ENCODE measurements at places on chromosomes 13 and 19.

DNA sequence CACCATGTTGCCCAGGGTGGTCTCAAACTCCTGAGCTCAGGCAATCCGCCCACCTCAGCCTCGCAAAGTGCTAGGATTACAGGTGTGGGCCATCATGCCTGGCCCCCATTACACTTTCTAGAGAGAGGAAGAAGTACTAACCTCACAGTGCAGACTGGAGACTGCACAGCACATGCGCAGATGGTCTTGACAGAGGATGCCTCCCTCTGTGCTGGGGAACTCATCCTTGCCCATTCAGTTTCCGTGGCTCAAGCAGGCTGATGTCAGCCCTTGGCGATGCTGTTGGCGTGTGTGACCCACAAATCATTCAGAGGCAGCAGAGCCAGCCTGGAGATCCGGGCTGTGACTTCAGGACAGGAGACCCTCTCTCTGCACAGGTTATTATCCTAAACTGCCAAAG is 14.6 kb upstream of the FFAR2 start:
- DNase-seq: no peak

DNA sequence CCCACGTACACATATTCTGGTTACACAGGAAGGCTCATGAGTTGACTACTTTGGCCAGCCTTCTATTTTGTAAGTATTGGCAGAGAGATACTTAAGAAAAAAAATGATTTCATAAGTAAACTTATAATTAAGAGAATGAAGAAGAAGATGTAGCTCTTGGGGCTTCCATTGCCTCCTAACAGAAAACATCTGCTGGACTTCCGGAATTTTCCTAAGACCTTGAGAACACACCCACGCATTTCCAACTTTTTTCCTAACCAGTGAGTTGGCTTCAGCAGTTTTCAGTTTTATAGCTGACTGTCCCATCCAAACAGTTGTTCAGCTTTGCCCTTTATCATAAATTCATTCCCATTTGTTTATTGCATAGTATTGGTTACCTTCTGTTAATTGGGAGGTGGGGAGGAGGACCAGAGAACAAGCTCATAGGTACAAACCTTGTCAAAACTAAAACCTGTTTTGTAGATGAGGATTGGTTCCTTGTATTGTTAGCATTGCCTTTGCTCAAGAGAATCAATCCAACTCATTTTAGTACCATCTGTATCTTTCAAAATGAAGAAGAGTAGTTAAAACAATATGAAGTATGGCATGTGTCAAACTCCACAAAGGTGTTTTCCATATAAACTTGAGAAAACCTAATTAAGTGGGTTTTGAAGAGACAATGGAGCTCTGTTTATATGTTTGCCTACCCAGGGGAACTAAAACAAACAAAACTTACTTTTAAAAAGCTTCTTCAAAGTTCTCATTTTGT is 93.9 kb downstream of the COL4A2 start:
- no peak for DNase-seq

DNA sequence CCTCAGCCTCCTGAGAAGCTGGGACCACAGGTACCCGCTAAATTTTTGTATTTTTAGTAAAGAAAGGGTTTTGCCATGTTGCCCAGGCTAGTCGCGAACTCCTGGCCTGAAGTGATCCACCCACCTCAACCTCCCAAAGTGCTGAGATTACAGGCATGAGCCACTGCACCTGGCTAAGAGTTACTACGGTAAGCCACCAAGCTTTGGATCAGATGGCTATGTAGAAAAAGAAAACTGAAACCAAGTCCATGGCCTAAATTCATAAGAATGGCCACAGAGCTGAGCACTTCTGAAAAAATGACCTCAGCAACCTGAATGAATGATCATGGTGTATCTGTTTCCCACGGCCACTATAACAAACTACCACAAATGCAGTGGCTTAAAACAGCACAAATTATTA is 9.4 kb downstream of the OPA3 start:
- DNase-seq: no peak

- peak; percentile 10 for DNase-seq
Observed at GRCh38 chr13:114102521-114103288, 29.7 kb downstream of the RASA3 start.

DNA sequence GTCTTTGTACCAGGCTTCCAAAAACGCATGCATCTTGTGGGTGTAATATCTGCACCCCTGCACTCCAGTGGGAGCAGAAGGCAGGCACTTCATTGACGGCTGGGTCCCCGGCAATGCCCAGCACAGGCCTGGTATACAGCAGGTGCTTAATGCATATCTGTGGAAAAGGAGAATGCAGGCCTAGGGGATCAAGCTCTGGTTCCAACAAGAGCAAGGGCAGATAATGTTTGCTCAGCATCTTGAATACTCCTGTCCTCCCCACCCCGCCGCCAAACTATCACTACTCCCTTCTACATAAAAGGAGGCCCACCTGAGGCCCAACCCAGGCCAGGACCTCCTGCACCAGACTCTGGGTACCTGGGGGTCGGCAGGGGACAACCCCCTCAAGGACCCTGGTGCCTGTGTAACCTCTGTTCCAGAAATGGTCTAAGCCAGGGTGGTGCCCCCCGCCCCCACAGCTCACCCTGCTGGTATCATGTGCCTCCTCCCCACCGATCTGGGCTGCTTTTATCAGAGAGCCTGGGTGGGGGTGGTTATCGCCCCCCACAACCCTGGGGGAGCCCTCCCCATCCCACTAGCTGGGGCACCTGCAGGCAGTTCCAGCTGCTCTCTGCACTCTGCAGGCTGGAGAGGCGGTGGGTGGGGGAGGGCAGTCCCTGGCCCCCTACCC is 4.8 kb downstream of the KLF16 start:
- no peak for DNase-seq

- DNase-seq: peak; percentile 68
Observed at GRCh38 chr13:99227909-99228688, 27.4 kb downstream of the UBAC2 start.

DNA sequence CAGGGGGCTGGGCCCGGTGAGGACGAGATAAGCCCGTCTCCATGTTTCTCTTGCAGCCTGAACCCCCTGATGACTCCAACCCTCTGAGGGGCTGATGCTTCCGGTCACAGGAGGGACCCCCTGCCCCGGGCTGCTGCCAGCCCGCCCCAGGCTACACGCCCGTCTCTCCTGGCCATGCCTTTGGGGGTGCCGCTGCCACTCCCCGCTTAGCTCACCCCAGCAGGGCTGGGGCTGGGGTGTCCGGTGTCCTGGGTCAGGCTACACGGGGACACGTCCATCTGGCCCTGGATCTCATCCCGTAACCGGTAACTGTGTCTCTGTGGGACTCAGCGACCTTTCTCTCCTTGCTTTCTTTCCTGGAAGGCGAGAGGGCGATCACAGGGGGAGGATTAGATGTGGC is 40.8 kb downstream of the GADD45B start:
- DNase-seq: no peak

- no peak for DNase-seq
Observed at GRCh38 chr13:33264620-33264978, 21.0 kb downstream of the STARD13 start.

DNA sequence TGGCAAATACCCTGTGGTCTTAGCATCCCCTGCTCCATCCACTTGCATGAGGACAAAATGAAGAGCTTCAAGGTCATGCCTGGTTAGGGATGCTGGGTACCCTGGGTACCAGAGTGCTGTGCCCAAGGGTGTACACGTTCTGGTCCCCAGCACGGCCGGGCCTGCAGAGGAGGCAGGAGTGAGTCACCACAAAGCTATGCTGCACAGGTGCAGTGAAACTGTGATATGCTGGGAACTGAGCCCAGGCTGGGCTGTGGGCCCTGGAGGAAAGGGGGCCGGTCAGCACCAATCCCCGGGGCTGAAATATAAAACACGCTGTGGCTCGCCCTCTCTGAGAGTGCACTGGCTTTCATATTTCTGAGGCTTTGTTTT is 95.1 kb downstream of the TSHZ3 start:
- DNase-seq: no peak

GRCh38 chr19:51372021-51372648 is 319 bp downstream of the NKG7 start:
- DNase-seq: no peak

DNA sequence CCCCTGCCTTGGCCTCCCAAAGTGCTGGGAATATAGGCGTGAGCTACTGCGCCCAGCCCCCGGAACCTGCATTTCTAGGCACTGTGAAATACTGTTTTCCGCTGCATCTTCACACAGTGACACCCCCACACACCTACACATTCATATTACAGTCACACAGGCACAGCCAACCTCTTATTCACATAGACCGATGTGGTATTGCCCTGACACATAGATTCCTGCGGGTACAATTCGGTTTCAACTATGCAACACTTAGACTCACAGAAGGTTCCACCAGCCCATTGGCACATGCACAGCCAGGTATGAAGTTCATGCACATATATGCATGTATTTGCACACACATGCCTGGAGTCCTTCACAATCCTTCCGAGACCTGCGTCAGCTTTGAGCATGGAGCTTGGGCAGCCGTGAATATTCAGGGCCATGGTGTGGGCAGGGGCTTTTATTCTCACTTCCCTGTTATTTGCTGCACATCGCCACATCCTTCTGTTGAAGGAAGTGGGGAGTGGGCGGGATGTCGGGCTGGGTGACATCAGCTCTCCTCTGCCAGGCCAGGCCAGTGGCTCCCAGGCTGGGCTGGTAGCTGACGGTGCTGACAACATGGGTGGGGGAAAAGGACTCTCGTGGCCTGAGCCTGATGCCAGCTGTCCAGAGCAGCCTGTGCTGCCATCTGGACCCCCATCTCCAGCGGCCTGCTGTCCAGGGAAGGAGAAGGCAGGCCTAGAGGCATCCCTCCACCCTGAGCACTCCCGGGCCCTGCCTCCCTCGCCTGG is 5.4 kb upstream of the CDC37 start:
- peak; percentile 77 for DNase-seq

Measured in CD4-positive, alpha-beta T cell treated with Interleukin-15 for 1 hour (primary cell).